Astrocyte of the spinal cord (primary cell): ENCODE measurements at places on chromosomes 1 and 21.

- DNase-seq: no peak
These were observed 611 bp upstream of the ZSWIM5 start for GRCh38 chr1:45206808-45207623.

GRCh38 chr1:175270361-175270760, 77.8 kb upstream of the KIAA0040 start:
- no peak for DNase-seq

DNA sequence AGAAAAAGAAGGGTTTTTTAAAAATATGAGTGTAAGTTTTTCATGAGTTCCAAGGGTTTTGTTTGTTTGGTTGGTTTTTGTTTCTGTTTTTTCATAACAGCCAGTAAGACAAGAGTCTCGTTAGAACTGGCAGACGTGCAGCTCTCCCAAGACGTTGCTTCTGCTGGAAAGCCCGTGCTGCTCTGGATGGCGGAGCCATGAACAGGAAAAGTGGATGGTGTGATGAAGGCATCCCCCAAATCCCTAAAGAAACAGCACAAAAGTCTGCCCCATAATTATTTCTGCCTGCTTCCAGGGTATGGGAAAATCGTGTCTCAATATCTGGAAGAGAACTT, 157.9 kb upstream of the BACE2 start:
- DNase-seq: no peak

- DNase-seq: peak; percentile 14
These were observed 92.9 kb downstream of the DPYD start for GRCh38 chr1:97827887-97828286.

DNA sequence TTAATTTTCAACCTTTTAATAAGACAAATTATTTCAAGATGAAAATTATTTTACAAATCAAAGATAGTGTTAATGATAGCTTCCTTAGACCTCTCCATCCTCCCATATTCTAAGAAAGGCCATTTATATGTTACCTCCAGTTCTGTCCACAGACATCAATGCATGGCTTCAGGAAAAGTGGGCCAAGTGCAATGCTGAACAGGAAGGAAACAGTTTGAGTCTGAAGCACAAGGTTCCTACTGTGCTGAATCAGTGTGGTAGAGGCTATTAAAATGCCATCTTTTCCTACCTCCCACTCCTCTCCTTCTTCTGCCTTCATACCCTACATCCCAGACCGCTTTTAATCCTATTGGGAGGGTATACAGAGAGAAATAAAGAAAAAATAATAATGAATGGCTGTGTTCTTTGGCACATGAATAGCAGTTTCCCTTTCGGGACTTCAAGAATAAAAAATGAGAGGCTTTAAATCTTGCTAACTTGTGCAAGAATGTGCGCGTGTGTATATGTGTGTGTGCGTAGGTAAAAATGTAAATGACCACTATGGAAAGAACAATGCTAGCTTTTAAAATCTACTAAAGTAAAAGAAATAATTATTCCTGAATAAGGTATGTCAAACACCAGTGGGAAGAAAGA, 62.6 kb upstream of the C1orf105 start:
- DNase-seq: no peak

DNA sequence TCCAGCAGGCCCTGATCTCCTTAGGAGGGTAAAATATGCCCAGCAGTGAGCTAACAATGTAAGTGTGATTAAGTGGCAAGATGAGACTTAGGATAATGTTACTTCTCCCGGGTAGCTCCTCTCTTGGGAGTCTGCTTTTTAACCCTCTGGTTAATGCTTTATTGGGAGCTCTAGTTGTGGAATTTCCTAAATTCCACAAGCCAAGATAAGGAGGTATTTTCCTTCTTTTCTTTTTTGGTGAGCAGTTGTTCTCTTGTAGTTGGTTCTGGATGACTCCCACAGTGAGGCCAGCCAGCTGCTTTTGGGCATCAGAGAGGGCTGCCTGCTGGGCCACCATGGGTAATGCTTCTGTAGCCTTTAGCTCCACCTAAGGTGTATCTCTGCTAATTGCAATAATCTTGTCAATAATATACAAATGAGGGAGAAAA, 19.3 kb downstream of the C1orf52 start:
- no peak for DNase-seq

- DNase-seq: no peak
These were observed 52.7 kb downstream of the POFUT2 start for GRCh38 chr21:45234965-45235364.

- DNase-seq: no peak
These were observed 4.8 kb downstream of the KISS1 start for GRCh38 chr1:204191456-204191855.

DNA sequence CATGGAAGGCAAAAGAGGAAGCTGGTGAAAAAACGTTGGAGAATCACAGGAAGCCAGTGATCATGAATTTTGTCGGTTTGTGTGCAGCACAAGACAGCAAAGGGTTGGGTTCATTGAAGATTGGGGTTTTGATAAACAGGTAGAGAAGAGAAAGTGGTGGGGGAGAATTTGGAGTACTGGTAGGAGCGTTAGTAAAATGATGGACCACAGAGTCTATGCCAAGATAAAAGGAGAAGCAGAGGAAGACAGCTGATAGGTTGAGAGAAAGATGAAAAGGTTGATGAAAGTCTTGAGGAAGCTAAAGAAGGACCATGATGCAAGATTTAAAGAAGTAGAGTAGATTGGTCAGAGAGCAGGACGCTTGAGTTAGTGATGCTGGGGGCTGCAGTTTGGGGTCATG, 156.8 kb upstream of the POU3F1 start:
- DNase-seq: no peak

DNA sequence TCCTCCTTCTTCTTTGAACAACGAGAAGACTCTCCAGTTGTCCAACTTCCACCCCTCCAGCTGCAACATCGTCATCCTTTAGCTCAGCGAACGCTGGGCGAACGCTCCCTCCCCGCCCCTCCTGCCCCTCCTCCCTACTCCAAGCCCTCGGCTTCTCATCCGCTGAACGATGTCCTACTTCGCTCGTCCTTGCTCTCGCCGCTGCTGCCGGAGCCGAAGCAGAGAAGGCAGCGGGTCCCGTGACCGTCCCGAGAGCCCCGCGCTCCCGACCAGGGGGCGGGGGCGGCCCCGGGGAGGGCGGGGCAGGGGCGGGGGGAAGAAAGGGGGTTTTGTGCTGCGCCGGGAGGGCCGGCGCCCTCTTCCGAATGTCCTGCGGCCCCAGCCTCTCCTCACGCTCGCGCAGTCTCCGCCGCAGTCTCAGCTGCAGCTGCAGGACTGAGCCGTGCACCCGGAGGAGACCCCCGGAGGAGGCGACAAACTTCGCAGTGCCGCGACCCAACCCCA, at the start of gene BCAN:
Gene BCAN (plus strand): TSS at position 357 of the 504 bp plus-strand sequence. CDS start 3,938 bp downstream, outside the sequence.
- DNase-seq: no peak

DNA sequence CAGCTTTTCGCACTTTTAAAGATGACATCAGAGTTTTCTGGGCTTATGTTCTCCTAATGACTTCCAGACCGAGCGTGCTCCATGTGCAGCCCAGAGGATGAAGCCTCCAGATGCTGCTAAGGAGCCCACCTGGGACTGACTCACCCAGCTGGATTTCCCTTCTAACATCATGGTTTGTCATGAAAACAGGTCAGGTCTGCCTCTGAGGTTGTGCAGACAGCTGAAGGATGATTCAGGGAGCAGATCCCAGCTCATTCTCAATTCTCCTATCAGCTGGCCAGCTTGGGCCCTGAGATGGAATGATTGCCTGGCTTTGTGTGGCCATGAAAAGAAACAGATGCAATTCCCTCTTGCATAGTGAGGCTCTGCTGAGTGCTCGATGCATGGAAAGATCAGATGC, 123.9 kb upstream of the DUSP10 start:
- peak; percentile 12 for DNase-seq

DNA sequence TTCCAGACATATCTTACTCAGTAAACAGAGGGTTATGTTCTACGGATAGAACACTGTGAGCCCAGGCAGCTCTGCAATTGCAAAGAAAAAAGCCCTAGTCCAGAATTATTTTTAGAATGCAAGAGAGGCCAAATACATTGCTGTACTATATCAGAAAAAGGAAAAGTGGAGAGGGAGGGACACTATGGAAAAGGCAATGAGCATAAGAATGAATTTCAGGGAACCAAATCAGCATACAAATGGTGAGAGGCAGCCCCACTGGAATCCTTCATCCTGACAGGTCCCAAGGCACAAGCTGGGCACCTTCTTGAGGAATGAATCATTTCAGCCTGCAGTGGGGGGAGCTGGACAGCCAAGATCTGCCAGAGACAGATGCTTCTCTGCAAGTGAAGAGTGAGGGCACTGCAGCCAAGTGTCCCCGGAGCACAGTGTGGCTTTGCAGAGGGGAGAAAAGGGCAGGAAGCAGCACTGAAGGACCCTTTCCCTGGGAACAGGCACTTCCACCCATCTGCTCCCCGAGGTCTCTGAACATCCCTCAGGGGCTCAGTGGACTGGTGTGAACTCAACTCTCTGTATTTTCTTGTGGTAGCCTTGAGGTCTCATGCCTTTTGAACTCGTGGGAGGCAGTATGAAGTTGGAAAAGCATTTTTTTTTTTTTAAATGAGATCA, 115.6 kb downstream of the XCL2 start:
- DNase-seq: no peak

GRCh38 chr21:34035619-34036354, 37.6 kb upstream of the MRPS6 start:
- DNase-seq: no peak

GRCh38 chr1:98732985-98733781, 71.7 kb downstream of the SNX7 start:
- DNase-seq: no peak

DNA sequence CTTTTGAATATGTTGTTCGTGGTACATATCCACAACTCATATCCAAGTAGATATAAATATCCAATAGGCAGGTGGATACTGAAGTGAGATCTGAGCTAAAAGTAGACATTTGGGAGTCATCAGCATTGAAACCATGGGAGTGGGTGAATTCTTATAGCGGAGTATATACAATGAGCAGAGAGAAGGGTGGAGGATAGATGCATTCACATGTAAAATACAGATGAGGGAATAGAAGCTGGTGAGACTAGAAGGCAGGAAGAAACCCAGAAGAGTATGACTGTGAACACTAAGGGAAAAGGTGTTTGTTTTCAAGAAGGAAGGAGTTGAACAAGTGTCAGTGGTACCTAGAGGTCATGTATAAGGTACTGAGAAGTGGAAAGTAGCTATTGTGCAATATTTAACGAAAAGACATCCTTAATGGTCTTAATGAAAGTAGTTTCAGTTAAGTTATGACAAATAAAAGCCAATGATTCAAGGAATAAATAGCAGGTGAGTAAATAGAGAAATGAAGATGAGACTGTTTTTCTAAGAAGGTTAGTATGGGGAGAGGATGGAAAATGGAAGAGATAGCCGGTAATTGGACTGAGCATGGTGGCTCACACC, 181.6 kb upstream of the CACYBP start:
- no peak for DNase-seq

GRCh38 chr1:92184632-92185031, 33.1 kb upstream of the C1orf146 start:
- peak; percentile 83 for DNase-seq

- no peak for DNase-seq
These were observed 171.4 kb downstream of the KIF26B start for GRCh38 chr1:245325922-245326795.

DNA sequence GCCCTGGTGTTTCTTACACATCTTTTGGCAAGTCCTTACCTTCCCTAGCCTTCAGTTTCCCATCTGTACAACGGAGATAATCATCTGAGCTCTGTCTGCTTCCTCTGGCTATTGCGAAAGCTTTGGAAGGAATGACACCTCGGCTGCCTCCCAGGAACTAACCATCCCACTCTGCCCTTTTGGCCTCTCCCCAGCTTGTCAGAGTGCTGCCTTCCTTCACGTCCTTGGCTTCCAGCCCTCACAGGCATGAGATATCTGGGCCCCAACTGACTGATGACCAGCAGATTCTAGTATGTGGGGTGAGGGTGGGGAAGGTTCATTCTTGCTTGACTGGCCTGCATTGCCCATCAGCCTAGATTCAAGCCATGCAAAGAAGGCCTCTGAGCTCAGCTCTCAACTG, 253.1 kb upstream of the FGGY start:
- peak; percentile 55 for DNase-seq

DNA sequence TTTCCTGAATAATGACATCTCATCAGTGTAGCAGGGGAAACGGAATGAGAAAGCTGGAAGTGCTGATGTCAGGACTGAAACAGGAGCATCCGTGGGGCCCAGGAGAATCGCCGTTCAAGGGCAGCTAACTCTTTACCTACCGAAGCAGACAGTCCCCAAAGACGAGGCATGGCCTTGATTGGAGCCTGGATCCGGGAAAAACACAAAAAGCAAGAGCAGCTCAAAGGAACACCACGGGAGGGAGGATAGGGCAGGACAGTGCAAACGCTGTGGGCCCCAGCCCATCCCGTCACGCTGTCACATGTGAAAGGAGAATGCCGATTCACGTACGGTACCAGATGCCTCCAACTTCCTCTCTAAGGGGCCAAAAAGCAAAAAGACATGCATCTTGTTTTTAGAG, 34.9 kb downstream of the WNT9A start:
- no peak for DNase-seq

DNA sequence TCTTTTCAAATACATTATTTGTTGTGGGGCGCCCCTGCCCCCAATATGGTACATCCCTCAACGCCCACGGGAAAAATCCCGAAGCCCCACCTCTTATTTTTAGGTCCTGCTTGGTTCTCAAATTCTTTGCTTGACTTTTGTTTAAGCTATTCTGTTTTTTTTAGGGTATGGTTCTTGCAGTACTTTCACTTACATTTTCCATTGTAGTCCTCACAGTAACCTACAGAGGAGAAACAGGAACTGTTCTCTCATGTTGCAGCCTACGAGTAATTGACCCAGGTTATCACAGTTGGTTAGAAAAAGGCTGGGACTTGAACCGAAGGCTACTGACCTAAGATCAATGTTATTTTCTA, 697 bp upstream of the C21orf91 start:
- DNase-seq: no peak

GRCh38 chr1:204692325-204692840, 6.8 kb upstream of the LRRN2 start:
- DNase-seq: no peak

GRCh38 chr1:31410871-31411270, 2.1 kb upstream of the SERINC2 start:
- no peak for DNase-seq

DNA sequence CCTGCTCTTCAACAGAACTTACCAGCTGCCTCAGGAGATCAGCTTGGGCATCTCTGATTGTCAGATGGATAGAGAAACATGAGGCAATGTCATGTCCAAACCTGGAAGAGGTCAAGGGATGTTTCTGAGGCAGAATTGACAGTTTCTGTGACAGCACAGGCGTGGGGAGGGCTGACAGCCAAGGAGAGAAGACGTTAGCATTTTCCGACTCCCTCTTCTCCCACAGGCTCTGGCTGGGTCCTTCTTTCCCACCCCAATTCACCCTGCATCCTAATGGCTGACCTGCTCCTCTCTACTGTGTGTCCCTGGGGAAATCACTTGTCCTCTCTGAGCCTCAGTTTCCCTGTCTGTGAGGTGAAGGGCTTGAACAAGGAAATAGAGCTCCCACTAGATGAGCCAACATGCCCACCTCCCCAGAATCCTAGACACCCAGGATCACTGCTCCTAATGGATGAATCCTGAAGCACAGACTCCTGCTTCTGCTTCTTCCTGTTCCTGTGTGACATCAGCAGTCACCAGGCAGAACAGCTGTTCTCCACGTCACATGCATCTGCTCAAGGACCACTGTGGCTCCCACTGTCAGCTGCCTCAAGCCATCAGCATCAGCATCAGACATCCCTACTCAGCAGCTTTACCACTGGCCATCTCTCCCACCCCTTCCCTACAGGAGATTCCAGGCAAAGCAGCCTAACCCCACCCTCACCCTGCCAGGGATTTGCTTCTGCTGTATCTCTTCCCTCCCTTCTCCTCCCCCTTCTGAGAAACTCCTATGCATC, 408.0 kb downstream of the MATN1 start:
- DNase-seq: no peak

- DNase-seq: no peak
These were observed 51.2 kb upstream of the LRP8 start for GRCh38 chr1:53378932-53379661.

- peak; percentile 35 for DNase-seq
These were observed 6.8 kb upstream of the IL24 start for GRCh38 chr1:206890125-206891060.
